ENCODE measurements at places on chromosomes 3 and 15. TPM values are rescaled to one million over a fixed set of nuclear protein-coding genes. Genes with fewer than 3 reads are reported as not detected.

GRK7 gene
- total RNA-seq, result not detected

LRTM1 gene
- 2.0 TPM for total RNA-seq

DNA sequence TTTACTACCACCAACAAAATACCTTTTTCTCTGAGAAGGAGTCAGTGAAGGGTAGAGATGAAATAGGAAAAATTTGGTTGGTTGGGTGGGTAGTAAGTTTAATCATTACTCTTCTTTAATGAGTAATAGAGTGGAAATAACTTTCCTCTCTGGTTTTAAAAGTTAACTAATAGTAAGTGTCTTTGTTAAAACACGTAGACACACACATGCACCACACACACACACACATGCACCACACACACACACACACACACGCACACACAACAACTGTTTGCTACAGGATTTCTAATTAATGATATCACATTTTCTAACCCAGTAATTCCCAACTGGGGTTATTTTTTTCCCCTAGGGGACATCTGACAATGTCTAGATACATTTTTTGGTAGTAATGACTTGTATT lies 84.1 kb downstream of the CHL1 start:
- H3K4me3 ChIP-seq, result no peak overlapping the region
- H3K27me3 ChIP-seq, result no peaks in the 10 kb centered on the region
- no peak for DNase-seq
- no peaks in the 10 kb centered on the region for H3K36me3 ChIP-seq
- H3K4me1 ChIP-seq, result no peaks in the 10 kb centered on the region
- H3K27ac ChIP-seq, result no peak overlapping the region

DNA sequence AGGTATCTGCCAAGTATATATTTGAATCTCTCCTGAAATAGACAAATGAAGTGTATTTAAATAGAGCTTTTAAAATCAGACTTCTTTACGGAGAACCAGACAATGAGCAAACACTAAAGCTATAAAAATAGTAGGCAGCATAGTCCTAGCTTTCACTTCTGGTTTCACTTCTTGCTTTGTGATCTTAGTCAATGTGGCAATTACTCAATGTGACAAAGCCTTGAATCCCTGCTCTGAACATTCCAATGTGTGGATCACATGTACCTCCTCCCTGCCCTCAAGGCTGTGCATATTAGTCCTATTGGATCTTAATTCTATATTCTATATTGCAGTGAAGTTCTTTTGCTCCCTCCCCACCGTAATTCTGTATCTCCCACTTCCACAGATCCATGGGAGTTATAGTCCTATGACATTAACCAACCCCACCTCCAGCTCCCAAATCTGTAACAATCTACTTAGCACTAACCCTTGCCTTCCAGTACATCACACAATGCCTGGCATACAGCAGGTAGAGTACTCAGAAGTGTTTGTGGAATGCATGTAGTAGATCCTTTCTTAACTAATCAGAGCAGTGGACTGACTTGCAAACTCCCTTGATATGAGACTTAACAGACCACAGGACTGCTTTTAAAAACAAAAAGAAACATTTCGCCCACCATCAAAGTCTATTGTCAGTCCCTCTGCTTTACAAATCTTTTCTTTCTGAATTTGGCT lies 24.3 kb upstream of the CP start:
- no peak for DNase-seq
- no peaks in the 10 kb centered on the region for H3K36me3 ChIP-seq
- peaks cover 6% of the 10 kb centered on the region for H3K4me1 ChIP-seq
- peak overlapping the region; percentile 7 for H3K27ac ChIP-seq
- H3K27me3 ChIP-seq, result no peaks in the 10 kb centered on the region

GRCh38 chr15:75695634-75696310 lies 16.9 kb downstream of the CSPG4 start:
- H3K27me3 ChIP-seq, result no peaks in the 10 kb centered on the region
- DNase-seq, result no peak
- no peak overlapping the region for H3K4me3 ChIP-seq
- H3K27ac ChIP-seq, result peak overlapping the region; percentile 73
- H3K36me3 ChIP-seq, result no peaks in the 10 kb centered on the region

DNA sequence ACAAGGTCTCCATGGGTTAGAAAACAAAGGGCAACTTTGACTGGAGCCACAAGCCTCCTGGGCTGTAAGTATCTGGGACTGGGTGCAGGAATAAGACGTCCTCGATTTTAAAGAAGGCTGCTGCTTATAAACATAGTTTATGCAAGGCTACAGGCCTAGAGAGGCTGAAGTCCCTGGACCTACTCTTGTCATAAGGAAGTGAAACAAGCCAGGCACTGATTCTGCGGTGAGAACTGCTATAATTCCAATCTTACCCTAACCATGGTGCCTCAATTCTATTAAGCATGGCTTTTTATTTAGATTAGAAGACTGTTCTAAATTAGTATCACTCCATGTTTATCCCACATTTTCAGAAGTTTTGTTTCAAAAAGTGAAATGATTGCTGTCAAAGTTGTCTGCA lies 777.6 kb downstream of the PLOD2 start:
- no peaks in the 10 kb centered on the region for H3K4me1 ChIP-seq
- H3K27ac ChIP-seq, result no peak overlapping the region
- no peaks in the 10 kb centered on the region for H3K27me3 ChIP-seq

DNA sequence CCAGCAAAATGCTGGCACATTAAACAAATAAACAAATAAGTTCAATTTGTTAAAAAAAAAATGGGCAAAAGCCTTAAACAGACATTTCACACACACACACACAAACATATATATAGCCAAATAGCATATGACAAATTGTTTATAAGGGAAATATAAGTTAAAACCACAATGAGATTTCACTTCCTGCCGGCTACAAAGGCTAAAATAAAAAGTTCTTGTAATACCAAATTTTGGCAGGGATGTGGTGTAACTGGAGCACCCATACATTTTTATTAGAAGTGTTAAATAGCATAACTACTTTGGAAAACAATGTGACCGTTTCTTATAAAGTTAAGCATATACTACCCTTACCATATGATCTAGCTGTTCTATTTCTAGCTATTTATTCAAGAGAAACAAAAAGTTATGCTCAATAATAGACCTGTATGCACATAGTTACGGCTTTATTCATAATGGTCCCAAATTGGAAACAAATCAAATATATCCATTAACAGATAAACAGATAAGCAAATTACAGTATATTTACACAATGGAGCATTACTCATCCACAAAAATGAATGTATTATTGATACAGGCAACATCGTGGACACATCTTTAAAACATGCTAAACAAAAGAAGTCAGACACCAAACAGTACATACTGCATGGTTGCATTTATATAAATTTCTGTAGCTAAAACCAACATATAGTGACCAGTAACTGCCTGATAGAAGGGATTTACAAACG lies 93.9 kb downstream of the EOMES start:
- no peaks in the 10 kb centered on the region for H3K36me3 ChIP-seq
- H3K4me1 ChIP-seq, result no peaks in the 10 kb centered on the region
- no peaks in the 10 kb centered on the region for H3K27me3 ChIP-seq
- no peak for DNase-seq

GRCh38 chr3:193207290-193208273 lies 33.4 kb upstream of the PLAAT1 start:
- no peaks in the 10 kb centered on the region for H3K27me3 ChIP-seq
- H3K27ac ChIP-seq, result no peak overlapping the region
- no peaks in the 10 kb centered on the region for H3K4me1 ChIP-seq
- no peak for DNase-seq

INKA1 gene
- 4.0 TPM for total RNA-seq

- peaks cover 4% of the 10 kb centered on the region for H3K4me1 ChIP-seq
- no peaks in the 10 kb centered on the region for H3K36me3 ChIP-seq
- DNase-seq, result no peak
- H3K27me3 ChIP-seq, result peaks cover 2% of the 10 kb centered on the region
Measured at GRCh38 chr3:8768364-8769087, 887 bp downstream of the OXTR start.

DNA sequence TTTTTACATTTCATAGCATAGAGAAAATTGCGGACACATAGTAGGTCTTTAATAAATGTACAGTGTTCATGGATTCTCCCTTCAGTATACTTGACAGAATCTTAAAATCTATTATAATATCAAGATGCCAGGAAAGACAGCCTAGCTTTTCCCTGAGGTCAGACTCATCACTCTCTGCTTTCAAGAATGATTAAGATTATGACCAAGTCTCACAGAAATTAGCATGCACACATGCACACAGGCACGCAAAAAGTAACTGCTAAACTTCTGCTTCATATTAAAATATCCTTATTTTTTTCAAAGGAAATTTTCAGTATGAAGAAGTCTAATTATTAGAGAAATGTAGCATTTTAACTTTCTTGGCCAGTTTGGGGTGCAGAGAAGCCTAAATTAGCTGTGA lies 493.8 kb upstream of the NECTIN3 start:
- no peak overlapping the region for H3K4me3 ChIP-seq
- DNase-seq, result no peak
- H3K27ac ChIP-seq, result no peak overlapping the region
- H3K36me3 ChIP-seq, result no peaks in the 10 kb centered on the region
- no peaks in the 10 kb centered on the region for H3K4me1 ChIP-seq

GMNC gene
- total RNA-seq, result 1.1 TPM

DNA sequence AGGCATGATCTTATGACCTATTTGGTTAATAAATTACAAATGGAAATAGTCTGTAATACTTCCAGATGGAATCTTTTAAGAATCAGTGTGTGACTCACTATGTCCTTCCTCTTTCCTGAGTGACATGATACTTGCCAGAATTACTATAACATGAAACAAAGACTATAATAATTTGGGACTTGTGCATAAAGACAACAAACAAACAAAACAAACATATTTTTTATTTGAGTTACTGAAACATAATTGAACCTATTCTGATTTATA lies 1268.1 kb downstream of the OTOL1 start:
- H3K27me3 ChIP-seq, result no peaks in the 10 kb centered on the region
- no peak overlapping the region for H3K27ac ChIP-seq
- no peak for DNase-seq
- no peaks in the 10 kb centered on the region for H3K4me1 ChIP-seq
- H3K36me3 ChIP-seq, result no peaks in the 10 kb centered on the region

VEPH1 gene
- total RNA-seq, result 3.4 TPM

DNA sequence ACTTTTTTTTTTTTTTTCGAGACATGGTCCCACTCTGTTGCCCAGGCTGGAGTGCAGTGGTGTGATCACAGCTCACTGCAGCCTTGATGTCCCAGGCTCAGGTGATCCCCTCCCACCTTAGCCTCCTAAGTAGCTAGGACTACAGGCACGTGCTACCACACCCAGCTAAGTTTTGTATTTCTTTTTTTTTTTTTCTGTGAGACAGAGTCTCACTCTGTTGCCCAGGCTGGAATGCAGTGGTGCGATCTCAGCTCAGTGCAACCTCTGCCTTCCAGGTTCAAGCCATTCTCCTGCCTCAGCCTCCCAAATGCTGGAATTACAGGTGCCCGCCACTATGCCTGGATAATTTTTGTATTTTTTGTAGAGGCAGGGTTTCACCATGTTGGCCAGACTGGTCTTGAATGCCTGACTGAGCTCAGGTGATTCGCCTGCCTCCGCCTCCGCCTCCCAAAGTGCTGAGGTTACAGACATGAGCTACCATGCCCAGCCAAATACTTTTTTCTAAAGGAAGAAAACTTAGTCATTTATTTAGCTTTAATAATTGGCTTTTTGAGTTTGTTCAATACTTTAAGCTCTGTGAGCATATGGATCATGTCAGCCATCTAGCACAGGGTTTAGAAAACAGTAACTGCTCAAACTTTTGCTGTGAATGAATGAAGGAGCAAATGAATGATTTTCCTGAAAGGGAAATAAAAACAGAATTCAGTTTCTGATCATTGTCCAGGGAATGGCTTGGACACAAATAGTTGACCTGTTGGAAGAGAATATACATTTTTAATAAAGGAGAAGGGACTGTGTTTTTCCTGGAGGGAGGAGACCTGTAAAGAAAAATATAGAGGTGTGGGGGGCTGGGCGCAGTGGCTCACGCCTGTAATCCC lies 26.0 kb downstream of the UBE2E1 start:
- H3K27ac ChIP-seq, result no peak overlapping the region
- no peaks in the 10 kb centered on the region for H3K36me3 ChIP-seq
- H3K4me3 ChIP-seq, result no peak overlapping the region

GRCh38 chr15:68205954-68206539 lies 915 bp upstream of the CALML4 start:
- no peaks in the 10 kb centered on the region for H3K27me3 ChIP-seq
- H3K4me3 ChIP-seq, result no peak overlapping the region
- peaks cover 6% of the 10 kb centered on the region for H3K4me1 ChIP-seq

DNA sequence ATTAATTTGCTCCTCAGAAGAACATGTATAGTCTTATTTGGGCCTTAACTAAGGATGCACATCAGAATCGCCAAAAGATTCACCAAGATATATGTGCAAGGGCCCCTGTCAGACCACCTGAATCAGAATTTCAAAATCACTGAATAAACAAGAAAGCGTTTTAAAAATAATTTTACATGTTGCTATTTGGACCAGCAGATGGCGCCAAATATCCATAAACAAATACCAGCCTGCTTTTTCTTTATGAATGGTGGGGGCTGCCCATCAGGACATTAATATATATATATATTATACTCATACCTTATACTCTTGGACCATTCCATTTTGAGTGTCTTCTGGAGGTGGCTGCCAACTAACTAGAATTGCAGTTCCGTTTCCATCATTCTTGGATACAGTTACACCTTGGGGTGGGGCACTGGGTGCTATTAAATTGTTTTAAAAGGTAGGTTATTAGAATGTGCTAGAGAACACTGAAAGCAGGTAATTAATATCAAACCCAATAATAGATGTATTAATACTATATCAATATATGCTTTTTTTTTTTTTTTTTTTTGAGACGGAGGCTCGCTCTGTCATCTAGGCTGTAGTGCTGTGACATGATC lies 1108.3 kb downstream of the ROBO1 start:
- peak; percentile 25 for DNase-seq
- H3K36me3 ChIP-seq, result no peaks in the 10 kb centered on the region
- no peaks in the 10 kb centered on the region for H3K4me1 ChIP-seq
- H3K27me3 ChIP-seq, result no peaks in the 10 kb centered on the region
- H3K27ac ChIP-seq, result no peak overlapping the region

- no peaks in the 10 kb centered on the region for H3K4me1 ChIP-seq
- no peak overlapping the region for H3K27ac ChIP-seq
- H3K36me3 ChIP-seq, result no peaks in the 10 kb centered on the region
- no peaks in the 10 kb centered on the region for H3K27me3 ChIP-seq
- DNase-seq, result no peak
- H3K4me3 ChIP-seq, result no peak overlapping the region
Measured at GRCh38 chr3:46400000-46400734, 6.7 kb downstream of the CCR5AS start.

- no peak overlapping the region for H3K4me3 ChIP-seq
- H3K27me3 ChIP-seq, result no peaks in the 10 kb centered on the region
- H3K4me1 ChIP-seq, result no peaks in the 10 kb centered on the region
- H3K36me3 ChIP-seq, result no peaks in the 10 kb centered on the region
Measured at GRCh38 chr3:123416173-123416572, 32.7 kb downstream of the ADCY5 start.

RFT1 gene
- 31.1 TPM for total RNA-seq

GJD2 gene
- not detected for total RNA-seq

CTXND1 gene
- total RNA-seq, result 0.96 TPM

Measured in prostate gland (tissue), 2 donors.